Liver (tissue), 10 donors: ENCODE measurements at places on chromosomes 16 and 17.
A peak's percentile ranks its signal among the peaks of the same experiment; 100 is the strongest.

DNA sequence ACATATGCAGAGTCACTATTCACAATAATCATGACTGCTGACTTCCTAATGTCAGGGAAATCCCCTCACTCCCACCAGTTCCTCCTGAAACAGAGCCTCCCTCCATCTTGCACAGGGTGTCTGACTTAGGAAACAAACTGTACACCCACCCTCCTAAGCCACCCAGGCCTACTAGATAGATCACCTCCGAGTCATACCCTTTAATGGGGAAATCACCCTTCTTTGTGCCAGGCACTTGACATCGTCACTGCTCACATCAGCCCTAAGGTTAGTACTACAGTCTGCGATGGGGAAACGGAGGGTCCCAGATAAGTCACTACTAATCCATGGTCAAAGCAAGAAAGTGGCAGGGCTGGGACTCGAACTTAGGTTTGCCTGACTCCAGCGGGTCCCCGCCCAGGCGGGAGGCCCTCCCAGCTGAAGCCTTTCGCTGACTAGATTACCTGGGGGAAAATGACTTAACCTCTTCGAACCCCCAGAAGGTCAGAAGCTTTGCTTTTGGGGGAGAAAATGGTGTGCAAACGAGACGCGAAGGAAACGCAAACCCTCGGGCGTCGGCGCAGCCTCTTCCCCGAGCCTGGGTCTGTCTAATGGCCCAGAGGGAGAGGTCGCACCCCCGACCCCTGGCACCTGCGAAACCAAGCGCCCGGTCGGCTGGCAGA is 3.4 kb upstream of the MLLT6 start:
- peak; percentile 56 for DNase-seq

- no peak for DNase-seq
These were observed 42.7 kb upstream of the CPNE2 start for GRCh38 chr16:57049678-57050077.

DNA sequence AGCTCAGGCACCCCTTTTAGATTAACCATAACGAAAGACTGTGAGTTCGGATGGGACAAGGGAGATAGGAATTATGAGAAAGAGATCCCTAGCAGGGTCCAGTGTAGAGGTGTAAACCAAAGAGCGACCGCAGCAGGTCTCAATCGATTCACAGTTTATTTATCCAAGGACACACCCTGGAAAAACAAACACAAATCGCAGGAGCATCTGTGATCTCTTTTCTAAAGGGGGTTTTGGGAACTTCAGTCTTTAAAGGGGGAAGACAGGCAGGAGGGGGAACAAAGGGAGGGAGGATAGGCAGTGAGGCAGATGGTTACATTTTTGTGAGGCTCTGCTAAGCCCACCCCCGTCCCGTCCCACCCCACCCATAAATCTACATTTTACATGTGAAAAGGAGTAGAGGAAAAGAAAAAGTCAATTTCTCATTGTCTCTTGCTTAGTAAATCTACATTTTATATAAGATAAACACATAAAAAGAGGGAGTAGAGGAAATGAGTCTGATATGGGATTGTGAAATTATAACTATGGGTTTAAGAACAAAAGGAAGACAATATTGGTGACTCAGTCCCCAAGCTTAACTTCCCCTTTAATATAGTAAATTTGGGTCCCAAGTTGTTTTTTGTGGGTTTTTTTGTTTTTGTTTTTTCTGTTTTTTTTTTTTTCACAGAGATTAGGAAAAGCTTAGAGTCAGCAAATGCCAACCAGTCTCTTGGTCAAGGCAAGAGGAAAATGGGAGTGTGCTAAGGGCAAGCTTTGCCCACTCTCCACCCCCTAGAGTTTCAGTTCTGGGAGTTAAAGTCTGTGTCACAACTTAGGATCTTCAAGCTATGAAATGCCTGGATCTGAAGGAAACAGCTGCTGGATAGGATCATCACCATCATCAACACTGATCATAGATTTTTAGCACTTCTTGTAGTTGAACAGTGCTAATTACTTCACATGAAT is 160.9 kb upstream of the CDH5 start:
- no peak for DNase-seq

- no peak for DNase-seq
These were observed 470.2 kb downstream of the PMP22 start for GRCh38 chr17:14794961-14795360.

GRCh38 chr16:73199214-73199613 is 151.3 kb upstream of the ZFHX3 start:
- DNase-seq, result no peak

DNA sequence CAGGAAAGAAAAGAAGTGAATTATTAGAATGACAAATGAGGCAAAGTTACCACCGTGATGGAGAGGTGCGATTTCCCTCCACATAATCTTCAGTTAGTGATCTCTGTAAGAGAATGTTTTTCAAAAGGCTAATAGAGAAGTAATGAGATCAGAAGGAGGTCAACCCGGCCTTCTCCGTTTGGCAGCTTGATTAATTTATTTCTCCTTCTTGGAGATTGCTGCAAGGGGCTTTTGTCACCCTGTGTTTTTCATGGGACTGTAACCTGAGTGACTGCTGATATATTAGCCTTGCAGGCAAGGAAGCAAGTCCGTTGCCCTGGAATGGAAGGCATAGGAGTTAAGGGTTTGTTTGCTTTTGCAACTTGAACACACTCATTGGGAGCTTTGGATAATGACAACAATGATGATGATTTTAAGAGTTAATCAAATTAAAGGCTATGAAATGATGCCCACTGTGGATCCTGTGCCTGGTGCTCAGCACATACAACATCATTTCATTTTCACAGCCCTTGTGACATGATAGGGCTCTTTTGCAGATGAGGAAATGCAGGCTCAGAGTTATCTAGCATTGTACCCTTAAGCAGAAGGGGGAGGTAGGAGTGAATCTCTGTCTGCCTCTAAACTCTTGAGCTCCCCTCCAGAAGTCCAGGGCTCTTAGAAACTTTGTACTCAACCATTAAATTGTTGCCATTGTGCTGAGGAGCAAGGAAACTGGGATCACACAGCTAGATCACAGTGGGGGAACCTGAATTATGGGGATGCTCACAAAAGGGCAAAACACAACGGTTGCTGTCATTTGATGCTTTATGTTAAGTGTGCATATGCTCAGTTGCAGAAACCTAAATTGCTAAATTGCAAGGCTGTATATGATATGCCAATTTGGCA is 226.3 kb downstream of the WWOX start:
- no peak for DNase-seq

- peak; percentile 52 for DNase-seq
These were observed 339.0 kb downstream of the MAF start for GRCh38 chr16:79261481-79261940.

- DNase-seq, result no peak
These were observed 1.2 kb downstream of the RHOT1 start for GRCh38 chr17:32143527-32143870.

DNA sequence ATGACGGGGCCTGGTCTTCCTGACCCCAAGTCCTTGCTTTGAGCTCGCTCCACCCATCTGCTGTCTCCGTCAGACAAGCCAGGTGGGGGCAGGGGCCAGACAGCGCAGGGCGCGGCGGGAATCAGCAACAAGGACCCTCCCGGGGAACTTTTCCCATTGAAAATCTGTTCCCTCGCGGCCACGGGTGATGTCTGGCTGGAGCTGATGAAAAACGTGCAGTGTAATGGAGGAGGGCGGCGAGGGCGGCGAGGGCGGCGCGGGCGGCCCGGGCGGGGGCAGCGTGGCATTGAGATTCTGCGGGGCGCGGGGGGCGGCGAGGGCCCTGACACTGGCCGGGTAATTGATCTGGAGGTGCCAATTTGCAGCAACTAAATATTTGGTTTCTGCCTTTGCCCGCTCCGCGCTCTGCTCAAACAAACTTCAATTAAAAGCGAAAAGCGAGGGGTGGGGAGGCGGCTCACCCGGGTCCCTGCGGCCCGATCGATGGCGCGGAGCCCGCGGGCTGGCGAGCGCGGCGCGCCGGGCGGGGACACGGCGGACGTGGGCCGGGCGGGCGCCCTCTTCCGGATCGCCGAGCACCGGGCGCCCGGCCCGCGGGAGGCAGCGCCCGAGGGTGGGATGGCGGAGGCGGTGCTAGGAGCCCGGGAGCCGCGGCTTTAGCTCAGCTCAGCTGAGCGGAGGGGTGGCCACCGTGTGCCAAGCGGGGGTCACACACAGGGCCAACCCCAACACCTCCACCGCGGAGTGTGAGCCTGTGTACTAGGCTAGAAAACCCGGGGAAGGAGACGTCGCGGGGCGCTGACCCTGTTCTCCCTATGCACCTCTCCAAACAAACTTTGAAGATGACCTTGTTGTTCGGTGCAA is 32.4 kb downstream of the DCAKD start:
- DNase-seq, result peak; percentile 54

DNA sequence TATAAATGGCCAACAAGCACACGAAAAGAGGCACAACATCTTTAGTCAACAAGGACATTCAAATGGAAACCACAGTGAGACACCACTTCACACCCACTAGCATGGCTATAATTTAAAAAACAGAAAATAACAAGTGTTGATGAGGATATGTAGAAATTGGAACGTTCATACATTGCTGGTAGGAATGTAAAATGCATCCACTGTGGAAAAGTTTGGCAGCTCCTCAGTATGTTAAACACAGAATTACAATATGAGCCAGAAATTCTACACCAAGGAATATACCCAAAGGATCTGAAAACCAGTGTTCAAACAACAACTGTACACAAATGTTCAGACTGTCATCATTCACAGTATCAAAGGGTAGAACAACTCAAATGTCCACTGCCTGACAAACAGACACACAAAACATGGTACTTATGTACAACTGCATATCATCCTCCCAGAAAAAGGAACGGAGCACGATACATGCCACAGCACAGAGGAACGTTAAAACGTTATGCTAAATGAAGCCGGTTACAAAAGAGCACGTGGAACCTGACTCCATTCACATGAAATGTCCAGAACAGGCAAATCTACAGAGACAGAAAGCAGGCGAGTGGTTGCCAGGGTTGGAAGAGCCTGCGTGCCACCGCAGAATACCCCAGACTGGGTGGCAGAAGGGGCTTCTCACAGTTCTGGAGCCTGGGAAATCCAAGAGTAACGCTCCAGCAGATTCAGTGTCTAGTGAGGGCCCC is 32.8 kb upstream of the METRNL start:
- DNase-seq, result no peak

DNA sequence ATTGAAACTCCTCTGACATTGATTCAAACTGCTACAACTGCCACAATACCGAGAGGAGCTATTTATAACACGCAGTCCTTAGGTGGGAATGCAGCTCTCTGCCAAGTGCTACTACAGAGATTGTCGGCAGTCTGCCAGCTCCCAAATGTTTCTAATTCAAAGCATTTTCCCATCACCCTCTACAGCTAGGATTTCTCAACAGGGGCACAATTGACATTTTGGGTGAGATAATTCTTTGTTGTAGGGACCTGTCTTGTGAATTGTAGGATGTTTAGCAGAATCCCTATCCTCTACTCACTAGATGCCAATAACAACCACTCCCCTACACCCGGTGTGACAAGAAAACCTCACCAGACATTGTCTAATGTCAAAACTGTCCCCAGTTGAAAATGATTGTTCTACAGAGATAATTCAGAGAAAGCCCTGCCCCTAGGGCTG is 7.8 kb upstream of the N4BP1 start:
- no peak for DNase-seq

DNA sequence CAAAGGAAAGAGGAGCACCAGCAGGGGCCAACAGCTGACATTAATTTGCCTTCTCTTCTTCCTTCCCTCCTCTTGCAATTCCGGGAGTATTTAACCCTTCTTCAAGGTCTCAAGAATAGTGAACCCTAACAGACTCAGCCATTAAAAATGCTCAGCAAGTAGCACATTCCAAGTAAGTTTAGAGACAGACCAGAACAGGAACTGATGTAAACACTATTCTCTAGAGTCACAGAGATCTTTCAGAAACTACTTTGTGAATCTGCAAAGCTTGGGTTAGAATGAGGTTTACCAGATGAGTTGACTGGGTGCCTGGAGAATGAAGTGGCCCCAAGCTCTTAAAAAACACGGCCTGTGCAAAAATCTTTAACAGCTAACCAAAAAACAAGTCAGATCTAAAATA is 50.9 kb downstream of the TEX2 start:
- DNase-seq, result no peak

- no peak for DNase-seq
These were observed 1.4 kb downstream of the CHMP6 start for GRCh38 chr17:80992948-80993624.

- DNase-seq, result no peak
These were observed 5.4 kb downstream of the ALYREF start for GRCh38 chr17:81885869-81886548.

DNA sequence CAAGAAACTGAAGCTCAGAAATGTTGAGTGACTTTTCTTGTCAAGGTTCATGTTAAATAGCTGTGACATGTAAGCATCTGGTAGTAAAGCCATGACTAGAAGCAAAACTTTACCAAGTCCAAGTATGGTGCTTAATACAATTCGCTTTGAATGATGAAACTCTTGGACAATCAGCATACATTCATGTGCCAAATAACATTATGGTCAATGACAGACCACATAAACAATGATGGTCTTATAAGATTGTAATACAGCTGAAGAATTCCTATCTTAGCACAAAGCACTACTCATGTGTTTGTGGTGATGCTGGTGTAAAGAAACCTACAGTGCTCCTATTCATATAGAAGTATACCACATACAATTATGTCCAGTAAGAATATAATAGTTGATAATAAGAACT is 97.1 kb upstream of the RPRML start:
- no peak for DNase-seq

GRCh38 chr16:26762594-26762993 is 304.1 kb upstream of the C16orf82 start:
- DNase-seq, result no peak

GRCh38 chr17:36824678-36825101 is 112.6 kb upstream of the LHX1 start:
- DNase-seq, result no peak

DNA sequence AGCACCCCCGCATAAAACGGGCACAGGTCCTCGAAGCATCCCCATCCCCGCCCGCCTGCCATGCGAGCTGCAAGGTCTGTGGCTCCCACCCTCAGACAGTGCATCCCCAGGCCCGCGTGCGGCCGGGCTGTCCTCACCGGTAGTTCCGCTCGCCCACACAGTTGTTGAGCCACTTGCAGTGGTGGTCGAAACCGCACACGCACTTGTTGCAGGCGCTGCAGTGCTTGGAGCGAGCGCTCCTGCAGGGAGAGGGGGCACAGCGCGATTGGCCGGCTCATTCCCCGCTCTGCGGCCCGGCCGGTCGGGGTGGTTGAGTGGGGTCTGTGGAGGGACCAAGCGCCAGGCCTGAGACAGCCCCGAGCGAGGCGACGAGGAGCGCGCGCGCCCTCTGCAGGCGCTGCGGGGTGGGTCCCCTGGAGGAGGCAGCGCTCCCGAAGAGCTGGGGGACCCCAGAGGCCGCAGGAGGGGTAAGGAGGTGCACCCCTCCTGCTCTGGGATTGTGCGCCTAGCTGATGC is 6.0 kb upstream of the TPPP3 start:
- DNase-seq, result peak; percentile 62
